ENCODE measurements at places on chromosomes 7 and 10.

DNA sequence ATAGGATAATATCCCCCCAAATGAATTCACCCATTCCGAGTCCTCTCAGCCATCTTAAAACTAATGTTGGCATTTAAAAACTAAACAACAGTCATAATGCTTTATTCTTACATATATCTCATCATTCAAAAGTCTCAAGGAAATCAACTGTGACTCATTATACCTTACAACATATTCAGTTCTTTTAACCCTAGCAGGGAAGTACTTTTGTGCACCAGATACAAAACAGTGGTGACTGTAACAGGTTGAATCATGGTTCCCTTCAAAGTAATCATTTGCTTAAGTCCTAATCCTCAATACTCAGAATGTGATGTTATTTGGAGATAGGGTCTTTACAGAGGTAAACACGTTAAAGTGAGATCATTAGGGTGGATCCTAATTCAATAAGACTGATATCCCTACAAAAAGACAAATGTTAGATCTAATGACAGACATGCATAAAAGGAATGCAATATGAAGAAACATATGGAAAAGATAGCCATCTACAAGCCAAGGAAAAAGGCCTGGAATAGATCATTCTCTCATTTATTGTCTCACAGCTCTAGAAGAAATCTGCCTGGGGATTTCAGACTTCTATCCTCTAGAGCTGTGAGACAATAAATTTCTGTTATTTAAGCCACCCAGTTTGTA is 42.3 kb downstream of the RELN start:
- DNase-seq = no peak

- no peak for DNase-seq
Measured at GRCh38 chr10:3239066-3239919, 66.7 kb upstream of the PITRM1 start.

GRCh38 chr7:30800785-30801252 is 29.6 kb downstream of the MINDY4 start:
- DNase-seq = peak; percentile 74

- no peak for DNase-seq
Measured at GRCh38 chr10:130194194-130194990, 58.2 kb downstream of the GLRX3 start.

- no peak for DNase-seq
Measured at GRCh38 chr10:131475803-131476202, 164.3 kb upstream of the TCERG1L start.

DNA sequence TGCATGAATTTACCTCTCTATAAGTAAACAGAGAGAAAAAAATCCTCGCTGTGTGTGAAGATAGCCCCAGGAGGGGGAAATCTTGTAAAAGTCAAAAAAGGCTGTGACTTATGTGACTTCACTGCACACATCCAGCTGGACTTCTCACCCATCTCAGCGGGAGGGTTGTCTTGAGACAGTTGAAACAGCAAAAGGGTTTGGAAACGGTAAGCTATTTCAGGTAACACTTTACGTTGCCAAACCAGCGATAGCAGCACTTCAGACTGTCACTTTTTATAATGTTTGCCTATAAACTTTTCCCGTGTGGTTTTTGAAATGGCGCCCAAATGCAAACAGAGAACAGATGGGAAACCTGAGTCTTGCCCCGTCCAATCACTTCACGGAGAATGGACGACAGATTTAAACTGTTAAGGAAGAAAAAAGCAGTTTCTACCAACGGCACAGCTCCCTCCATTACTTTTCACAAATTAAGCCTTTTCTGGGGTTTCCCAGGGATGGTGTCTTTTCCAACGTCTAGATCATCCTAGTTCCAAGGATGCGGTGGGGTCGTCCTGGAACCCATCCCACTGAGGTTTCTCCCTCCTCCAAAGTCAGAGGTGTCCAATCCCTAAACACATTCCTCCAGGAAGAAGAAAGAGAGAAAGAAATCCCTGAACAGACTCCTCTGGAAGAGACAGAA is 25.2 kb downstream of the FGFR2 start:
- DNase-seq = no peak

GRCh38 chr10:19629567-19629966 is 186.7 kb upstream of the PLXDC2 start:
- DNase-seq = peak; percentile 83

DNA sequence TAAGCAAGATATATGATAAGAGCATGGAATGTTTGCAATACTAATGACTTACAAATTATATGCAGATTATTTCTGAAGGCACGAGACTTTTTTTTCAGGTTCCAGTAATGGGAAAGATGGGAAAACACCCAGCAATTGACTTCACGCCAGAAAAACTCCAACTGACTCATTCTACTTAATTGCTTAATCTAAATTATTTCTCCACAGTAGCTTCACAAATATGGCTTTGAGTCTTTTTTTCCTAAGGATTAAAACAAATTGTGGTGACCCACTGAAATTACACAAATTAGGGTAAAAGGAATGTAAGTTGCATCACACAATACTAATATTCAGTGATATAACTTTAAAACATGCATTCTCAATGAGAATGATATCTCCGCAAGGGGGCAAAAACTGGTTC is 138.7 kb downstream of the GNAI1 start:
- no peak for DNase-seq

DNA sequence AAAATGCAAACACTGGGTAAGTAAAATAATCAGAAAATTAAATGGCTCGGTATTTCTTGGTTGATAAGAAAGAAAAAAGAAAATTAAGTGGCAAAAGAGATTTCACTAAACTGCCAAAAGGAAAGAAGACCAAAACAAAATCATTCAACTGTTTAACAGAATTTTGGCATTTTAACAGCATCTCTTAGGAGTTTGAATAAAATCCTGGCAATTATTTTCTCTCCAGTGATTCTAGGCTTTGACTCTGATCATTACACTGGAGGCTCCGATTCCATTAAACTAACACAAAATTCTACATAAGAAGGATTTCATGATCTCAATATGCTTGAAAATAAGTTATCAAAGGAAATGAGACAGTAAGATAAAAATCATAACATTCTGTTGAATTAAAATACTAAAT is 62.3 kb downstream of the ARHGAP21 start:
- no peak for DNase-seq

DNA sequence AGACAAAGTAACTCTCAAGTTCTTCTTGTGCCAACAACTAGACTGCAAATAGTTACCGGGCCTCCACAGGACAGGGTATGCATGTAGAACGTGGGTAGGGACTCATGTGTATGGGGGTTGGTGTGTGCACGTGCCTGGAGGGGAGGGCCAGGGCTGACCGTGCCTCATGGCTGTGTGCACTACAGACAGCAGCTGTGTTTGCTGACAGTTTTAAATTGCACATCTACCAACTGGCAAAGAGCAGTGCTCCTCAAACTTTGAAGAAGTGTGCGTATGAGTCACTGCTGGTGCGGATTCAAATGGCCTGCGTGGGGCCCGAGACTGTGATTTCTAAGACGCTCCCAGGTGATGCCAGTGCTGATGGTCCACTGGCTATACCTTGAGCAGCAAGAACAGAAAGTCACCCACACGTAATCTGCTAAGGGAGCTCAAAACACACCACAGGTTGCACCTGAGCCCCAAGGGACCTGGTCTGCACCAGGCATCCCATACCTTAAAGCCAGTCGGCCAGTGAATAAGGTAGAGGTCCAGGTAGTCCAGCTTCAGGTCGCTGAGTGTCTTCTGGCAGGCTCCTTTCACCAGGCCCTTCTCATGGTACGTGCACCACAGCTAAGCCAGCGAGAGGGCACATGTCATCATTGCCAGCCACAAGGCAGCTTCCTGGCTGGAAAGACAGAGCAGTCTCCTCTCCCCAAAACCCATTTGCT is 8.5 kb downstream of the AKR1B1 start:
- no peak for DNase-seq

- no peak for DNase-seq
Measured at GRCh38 chr10:124522933-124523871, 61.6 kb downstream of the LHPP start.

GRCh38 chr10:129879655-129880054 is 84.4 kb downstream of the EBF3 start:
- no peak for DNase-seq

DNA sequence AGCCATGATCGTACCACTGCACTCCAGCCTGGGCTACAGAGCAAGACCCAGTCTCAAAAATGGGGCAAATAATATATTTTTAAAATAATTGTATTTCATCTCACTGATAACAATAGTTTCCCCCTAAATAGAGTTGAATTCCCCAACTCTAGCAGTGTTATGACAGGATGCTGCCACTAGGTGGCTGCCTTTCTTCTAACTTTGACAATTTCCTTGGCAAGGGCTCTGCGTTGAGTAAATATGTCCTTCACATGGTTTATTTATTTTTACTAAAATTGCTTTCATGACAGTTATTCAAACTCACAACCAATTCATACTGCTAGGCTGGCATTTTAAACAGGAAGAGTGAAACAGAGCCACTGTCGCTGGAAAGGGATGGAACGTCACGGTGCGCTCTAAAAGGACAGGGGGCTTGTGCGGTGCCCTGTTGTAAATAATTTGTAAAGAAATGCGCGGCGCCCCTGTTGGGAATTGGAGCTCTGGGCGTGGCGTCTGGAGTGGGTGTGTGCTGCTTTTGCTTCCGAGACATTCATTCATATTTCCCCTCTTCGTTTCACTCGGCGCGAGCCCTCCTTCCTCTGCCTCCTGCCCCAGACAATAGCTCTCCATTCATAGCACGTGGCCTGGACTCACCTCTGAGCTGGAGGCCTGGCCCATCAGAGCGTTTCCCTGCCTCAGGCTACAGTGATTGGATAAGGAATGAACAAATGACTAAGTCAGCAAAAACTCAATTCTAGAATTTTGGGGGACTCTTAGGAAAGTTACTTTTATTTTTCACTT is 20.5 kb upstream of the PITRM1 start:
- peak; percentile 53 for DNase-seq

DNA sequence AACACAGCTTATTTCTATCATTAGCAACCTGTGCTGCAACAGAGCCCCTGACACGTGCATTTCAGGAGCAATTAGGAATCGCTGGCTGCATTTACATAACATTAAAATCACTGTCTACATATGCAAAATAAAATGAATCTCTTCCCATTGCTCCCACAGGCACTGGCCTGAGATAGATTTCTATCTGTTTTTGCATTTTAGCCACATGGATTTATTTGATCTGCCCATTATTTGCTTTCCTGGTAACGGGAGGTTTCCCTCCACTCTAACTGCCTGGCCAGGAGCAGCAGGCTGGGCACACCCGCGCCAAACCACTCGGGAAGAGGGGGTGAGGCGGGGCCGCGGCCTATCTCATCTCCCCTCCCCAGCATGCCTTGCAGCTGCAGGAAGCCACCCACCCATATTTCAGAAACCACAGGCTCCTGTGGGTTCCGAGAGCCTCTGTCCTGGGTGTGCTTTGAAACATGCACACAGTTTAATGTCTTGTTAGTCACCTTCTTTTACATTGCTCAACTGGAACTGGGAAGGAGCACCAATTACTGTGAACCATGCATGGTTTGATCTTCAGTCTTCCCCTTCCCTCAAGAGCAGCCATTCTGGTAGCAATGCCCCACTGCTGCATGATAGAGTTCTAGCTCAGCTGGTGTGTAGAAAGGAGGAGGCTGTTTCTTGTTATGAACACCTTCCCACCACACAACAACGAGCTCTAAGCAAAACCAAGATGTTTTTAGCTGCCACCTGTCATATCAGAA is 37.7 kb upstream of the IKZF1 start:
- DNase-seq = no peak

GRCh38 chr10:130016993-130017630 is 53.0 kb upstream of the EBF3 start:
- DNase-seq = no peak

DNA sequence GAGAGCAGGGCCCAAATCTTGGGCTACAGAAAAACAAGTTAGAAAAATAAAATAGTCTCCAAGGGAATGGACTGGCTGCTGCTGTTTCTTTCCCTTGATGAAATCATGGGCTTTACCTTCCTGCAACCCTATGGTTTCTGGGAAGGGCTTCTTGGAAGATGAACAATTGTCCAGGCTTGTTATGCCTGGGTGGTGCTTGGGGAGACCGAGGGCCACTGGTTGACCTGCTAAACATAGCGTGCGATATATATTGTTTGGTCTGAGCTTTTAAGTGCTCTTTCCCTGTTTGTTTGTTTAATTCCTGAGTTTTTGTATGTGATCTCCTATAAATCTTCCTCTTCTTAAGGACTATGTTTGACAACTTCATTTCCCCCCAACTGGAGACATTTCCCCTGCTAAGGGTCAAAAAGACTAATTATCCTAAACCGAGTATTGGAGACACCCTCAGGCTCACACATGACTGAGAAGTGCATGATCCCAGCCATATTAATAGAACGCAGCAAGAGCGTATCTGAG is 37.9 kb downstream of the SLC25A28 start:
- DNase-seq = no peak

- DNase-seq = no peak
Measured at GRCh38 chr7:132133501-132133900, 442.8 kb downstream of the PLXNA4 start.

GRCh38 chr10:69869291-69869961 is 67.7 kb downstream of the COL13A1 start:
- peak; percentile 81 for DNase-seq

DNA sequence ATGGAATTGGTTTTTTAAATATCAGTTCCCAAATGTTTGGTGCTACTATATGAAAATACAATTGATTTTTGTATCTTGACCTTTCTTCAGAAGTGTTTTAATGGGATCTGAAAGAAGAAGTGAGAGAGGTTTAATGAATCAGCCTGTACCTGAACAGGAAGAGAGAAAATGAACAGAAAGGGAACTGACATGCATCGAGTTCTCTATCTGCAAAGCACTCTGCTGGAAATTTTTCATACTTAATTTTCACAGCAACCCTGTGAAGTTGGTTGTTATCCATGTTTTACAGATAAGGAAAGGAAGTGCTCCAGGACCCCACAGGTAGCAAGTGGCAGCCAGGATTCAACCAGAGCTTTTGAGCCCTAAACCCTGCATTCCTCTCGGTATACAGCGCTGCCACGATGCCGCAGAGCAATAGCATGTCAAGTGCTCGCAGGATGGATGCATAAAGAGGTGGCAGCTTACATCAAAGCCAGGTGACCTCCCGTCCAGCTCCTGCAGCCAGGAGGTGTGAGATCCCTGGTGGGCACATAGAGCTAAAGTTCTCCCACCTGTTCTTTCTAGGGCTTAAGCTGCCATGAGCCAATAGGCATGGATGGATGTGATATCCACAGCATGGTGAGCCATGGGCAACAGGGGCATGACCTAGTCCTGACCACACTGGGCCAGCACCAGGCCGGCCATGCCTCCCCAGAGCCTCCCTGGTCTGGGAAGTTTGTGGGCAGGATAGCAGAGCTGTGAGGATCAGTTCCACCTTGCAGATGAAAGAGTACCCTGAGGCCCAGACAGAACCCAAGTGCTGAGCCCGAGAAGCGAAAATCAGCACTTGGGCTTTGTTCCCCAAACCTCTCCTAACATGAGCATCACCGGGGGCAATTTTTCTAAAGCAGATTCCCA is 57.2 kb downstream of the CALML3 start:
- DNase-seq = no peak

DNA sequence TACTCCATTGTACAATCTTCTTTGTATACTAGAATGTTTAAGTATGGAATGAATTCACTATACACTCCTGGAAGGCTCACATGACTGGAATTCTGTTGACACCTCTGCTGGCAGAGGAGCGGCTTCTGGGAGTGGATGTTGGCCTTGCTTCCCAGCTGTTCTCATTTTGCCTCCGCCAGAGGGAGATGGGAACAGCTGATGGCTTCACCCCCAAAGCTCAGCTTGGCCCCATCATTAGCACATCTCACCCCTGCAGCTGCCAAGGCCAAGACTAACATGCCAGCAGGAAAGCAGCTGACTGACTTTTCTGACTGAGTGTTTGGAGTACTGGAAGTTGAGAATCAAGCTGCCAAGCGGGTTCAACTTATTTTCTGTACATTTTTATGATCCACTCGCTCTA is 15.1 kb downstream of the ADAM12 start:
- DNase-seq = no peak

- DNase-seq = no peak
Measured at GRCh38 chr10:44492678-44493077, 107.8 kb upstream of the CXCL12 start.

- no peak for DNase-seq
Measured at GRCh38 chr7:68238204-68238805, 1241.7 kb downstream of the TYW1 start.
